NCI-H187 treated with DMSO at 0.1 percent for 48 hours (cell line): ENCODE measurements at places on chromosomes 6 and 20.

GRCh38 chr6:142966294-142966693, 21.3 kb upstream of the HIVEP2 start:
- no peak for DNase-seq

DNA sequence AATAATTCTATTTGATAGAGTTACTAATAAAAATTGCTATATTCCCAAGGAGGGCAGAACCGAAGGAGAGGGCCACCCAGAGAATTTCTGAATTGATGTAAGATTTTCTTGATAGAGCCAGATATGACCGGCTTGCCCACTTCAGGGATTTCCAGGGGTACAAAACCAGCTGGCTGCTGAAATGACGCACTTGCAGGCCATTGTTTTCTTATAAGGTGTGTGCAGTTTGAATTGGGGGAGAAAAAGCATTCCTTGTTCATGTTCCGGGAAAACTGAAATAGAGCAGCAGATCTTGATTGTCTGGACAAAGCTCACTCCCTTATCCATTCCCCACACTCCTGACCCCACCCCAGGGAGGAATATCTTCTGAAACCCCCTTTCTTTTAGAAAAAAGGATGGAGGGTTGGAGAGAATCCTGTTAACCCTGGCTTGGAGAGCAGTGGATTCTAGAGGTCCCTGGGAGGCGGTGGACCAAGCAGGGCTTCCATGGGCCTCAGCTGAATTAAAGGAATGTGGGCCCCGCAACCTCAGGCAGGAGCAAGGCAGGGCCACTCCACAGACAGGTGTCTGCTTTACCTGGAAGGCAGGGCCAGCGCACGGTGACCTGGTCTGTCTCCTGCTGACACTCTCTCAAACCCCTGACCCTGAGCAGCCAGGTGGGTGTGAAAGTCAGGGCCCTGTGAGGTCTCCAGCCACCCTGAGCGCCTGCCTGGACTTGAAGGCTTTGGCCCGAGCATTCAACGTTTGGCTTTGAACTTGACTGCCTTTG, 96.4 kb downstream of the TMEM170B start:
- no peak for DNase-seq

DNA sequence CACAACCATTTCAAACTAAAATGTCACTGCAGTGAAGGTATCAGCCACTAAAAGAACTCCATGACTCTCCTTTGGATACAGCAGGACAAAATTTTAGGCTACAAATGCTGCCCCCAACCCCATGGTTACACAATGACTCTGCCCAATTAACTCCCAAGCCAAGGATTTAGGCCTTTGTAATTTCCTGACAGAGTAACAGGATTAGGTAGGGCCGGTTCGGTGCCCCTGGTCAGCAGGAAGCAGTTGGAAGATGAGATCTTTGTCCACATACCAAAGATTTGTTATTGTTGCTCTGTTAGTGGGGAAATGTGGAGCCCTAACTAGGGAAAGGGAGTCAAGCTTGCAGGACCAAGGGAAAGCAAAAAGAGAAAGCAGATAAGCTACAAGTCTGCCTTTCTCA, 26.7 kb upstream of the RIPK1 start:
- no peak for DNase-seq

DNA sequence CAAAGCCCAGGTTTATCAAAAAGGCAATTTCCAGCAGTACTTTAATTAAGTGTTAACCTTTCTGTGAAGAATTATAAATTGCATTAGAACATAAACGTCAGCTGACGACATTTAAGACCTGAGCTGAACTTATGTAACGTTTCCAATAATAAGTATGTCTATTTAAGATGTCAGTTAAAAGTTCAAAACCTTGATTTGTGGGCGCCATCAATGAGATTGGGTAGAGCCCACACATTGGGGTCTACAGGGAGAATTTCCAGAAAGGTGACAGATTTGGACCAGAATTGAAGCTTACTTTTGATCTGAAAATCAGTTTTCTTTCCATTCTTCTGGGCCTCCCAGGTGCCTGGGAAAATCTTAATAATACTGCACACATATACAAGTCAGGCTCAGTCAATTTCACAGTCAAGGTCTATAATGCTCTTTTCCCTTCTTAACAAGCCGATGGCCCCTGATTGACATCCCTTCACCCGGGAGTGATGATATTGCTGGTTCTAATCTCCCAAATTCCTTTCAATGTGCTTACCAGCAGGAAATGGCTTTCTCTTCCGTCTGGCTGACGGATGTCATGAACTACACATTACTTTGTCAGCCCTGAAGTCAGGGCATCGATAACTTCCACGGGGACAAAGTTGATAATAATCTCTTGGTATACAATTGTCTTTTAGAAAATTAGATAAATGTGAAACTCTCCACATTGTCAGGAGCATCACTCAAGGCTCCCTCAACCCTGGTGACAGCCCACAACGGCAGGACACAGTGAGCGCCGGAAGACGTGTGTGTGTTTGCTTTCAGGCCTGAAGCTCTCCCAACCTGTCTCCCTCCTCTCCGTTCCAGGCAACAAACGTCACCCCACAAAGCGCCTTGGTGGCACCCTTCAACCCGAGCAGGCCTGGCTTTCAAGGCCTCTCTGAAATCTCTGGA, 396.5 kb upstream of the CNR1 start:
- DNase-seq = no peak

GRCh38 chr6:16122197-16122596, 6.7 kb upstream of the MYLIP start:
- DNase-seq = no peak

DNA sequence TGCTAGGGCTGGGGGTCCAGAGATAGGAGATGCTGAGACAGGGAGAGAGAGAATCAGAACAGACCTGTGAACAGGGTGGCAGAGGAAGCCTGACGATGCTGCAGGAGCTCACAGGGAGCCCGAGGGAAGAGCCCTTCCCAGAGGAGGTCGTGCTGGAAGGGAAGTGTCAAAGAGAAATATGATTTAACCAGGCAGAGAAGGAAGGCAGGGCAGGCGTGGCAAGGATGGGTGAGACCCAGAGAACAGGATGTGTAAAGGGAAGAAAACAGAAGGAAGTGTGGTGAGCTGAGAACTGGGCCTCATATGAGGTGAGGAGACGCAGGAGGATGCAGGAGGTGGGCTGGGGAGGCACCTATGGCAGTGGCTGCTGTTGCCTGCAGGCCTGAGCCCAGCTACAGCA, 105.6 kb downstream of the ZDHHC14 start:
- no peak for DNase-seq

GRCh38 chr6:13113376-13113775, 215.0 kb downstream of the TBC1D7 start:
- no peak for DNase-seq

DNA sequence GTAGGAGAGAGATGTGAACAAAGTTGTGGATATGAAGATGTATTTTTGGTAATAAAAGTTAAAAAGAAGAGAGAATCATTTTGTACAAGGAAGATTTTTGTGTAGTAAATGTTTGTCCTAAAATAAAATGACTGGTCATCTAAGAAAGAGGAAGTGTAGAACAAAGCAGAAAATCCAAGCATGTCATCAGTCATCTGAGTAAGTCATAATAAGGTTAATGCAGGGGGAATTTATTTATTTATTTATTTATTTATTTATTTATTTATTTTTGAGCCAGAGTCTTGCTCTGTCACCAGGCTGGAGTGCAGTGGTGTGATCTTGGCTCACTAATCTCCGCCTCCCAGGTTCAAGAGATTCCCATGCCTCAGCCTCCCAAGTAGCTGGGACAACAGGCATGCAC, 15.7 kb upstream of the CGA start:
- DNase-seq = no peak

DNA sequence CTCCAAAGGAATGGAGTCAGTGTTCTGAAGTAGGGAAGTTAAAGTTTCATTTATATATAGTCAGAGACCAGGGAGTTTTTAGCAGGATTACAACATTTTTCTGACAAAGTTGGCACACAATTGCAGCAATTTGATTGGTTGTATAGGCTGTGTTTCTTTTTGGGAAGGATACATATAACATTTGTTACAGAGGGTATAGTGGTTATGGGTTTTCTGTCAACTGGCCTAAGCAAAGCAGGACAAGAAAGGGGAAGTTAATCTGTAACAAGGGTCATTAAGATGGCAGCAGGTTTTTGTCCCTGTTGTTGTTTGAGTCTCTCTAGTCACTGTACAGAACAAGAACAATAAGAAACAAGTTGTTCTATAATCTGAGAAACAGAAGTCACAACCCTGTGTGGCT, 41.4 kb downstream of the TPD52L1 start:
- no peak for DNase-seq

DNA sequence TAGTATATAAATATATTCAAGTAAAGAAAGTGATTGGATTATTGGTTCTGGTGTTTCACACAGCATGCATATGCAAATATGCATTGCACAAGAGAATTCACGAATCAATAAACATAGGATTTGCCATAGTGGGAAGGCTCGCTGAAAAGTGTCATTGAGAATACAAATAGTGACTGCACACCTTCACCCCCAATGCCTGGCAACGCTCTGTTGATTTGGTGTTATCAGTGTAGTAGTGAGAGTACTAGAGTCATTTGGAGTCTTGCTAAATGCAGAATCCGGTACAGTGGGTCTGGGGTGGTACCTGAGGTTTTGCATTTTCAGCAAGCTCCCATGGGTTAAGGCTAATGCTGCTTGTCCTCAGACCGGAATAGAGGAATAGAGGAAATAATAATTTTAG, 49.7 kb upstream of the NAA20 start:
- DNase-seq = no peak

DNA sequence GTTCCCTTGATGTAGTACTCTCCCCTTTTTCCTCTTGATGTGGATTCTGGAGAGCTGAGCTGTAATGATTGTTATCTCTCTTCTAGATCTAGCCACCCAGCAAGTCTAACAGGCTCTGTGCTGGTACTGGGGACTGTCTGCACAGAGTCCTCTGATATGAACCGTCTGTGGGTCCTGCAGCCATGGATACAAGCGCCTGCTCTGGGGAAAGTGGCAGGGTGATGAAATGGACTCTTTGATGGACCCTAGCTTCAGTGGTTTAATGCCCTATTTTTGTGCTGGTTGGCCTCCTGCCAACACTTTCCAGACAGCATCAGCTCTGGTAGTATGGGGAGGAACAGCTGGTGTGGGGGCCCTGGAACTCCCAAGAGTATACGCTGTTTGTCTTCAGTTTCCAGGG, 216.3 kb downstream of the ADGRG6 start:
- no peak for DNase-seq

DNA sequence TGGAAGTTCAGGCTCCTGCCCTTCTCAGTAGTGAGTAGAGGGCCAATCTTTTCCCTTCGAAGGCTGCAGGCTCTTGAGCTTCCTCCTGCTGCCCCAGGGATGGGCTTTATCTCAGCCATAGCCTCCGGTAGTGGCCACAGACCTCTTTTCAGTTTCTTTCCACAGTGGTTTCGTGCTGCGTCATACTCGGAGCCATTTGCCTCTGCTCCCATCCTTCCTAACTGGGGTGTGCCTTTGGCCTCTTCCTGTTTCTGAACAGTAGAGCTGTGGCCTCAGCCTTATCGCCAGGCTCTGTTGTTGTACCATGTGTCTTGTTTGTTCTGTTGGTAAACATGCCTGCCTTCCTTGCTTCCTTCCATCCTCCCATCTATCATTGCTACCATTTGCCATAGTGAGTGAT, 54.1 kb downstream of the TULP4 start:
- no peak for DNase-seq

GRCh38 chr6:9121549-9121948, 686.2 kb upstream of the SLC35B3 start:
- DNase-seq = no peak

- no peak for DNase-seq
These were observed 3.9 kb downstream of the PRDM1 start for GRCh38 chr6:106090001-106090400.

GRCh38 chr6:69026243-69026642, 391.2 kb downstream of the ADGRB3 start:
- DNase-seq = no peak

DNA sequence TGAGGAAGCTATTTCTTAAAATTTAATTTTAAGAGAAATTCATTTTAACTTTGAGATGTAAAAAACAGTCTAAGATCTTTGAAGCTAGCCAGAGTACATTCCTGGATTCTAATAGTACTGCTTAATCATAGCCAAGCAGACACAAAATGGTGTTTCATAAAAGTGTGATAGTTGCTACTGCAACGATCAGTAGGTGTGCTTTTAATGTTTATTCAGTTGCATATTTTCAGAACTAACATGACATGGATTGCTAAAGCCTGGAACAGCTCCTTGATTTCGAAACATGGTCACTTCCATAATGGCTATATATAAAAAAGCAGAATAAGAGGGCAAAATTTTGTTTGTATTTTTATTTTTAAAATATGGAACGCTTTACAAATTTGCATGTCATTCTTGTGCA, 35.5 kb downstream of the SESN1 start:
- no peak for DNase-seq

DNA sequence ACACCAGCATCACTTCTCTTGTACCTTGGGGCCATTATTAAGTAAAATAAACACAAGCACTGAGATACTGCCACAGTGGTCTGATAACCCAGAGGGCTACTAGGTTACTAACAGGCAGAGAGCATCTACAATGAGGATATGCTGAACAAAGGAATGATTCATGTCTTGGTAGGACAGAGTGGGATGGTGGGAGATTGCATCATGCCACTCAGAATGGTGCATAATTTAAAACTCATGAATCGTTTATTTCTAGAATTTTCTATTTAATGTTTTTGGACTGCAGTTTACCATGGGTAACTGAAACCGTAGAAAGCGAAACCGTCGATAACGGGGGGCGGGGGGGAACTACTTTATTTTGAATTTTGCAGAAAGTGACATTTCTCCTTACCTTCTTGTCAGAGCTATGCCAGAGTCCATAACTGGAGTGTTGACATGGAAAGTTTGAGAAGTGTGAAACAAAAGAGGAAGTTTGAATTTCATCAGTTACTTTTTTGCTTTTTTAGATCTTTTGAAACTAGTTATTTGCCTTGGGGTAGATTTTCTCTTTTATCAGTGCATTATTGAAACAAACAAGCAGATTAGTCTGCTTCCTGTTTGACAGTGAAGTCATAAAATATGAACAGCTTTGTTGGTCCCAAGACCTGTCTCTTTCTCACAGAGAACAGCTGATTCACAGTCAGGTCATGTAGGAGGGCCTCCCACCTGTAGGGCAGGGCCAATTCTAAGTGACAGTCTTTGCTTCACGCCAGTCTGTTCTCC, 124.9 kb downstream of the KLHL32 start:
- DNase-seq = no peak

DNA sequence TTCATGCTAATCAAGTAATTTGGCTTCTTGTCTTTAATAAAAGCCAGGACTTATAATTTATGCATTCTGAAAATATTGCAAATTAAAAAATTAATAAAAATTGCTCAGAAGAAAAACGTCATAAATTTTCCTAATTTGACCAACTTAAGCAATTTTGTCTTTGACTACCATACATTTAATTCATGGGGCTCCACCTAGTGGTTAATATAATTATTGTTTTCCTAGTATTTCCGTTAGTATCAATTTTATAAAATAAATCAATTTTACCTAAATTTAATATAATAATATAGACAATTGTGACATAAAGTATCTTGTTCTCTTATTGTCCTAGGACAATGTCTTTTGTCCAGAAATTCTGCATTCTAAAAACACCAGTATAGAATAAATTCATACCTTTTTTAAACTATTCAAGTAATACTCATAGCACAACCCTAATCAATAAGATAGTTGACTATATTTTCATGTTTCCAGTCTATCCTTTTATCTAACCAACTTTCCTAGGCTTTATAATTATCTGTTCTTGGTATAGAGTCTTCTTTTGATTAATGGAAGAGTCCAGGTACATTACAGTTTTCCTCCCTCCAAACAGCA, 319.9 kb downstream of the TRDN start:
- DNase-seq = no peak

GRCh38 chr6:72820906-72821305, 199.0 kb downstream of the KCNQ5 start:
- no peak for DNase-seq

GRCh38 chr6:30893001-30893591, 8.8 kb downstream of the DDR1 start:
- DNase-seq = no peak

GRCh38 chr6:166683477-166683876, 56.4 kb upstream of the RPS6KA2 start:
- no peak for DNase-seq
